ENCODE measurements at places on chromosomes 3 and 15.
A peak's percentile ranks its signal among the peaks of the same experiment; 100 is the strongest.

DNA sequence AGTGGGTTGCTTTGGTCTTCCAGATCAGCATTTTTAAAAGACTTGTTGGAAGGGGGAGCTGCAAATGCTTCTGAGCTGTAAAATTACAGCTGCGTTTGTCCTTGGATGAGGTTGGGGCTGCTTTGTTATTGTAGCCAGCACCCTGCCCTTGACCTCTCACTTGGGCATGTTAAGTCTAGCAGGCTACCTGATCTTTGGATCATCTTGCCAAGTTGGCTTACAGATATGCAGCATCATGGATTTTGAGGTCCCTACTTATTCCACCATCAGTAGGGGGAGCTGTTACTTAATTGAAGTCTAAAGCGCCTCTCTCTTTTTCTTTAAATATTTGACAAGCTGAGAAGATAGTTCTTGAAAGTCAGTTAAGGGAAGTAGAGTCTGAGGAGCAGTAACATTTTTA, 793.0 kb downstream of the MCTP2 start:
- no peak for DNase-seq

GRCh38 chr15:40340038-40340739, 550 bp downstream of the CCDC9B start:
- DNase-seq, result no peak

DNA sequence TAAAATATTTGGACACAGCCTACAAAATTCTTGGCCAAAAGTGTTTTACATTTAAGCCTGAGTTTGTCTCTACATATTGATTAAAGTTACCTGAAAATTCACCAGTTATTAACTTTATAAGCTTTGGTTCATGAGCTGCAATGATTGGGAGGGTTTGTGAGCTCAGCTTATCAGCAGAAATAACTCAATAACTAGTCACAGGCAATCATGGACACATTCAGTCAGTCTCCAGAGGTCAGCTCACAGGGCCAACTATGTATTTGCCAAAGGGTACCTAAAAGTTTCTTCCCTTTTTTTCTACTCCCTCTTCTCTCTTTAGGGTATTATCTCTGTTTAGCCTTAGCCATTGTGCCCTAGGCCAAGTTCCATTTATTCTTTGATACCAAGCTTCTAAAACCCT, 145.9 kb downstream of the ZPLD1 start:
- DNase-seq, result no peak

- DNase-seq, result no peak
Observed at GRCh38 chr3:16171009-16171408, 3.5 kb upstream of the GALNT15 start.

- DNase-seq, result no peak
Observed at GRCh38 chr15:83653639-83654378, at the start of gene ADAMTSL3. Gene ADAMTSL3, plus strand, starts transcription at chr15:83654123. Its CDS starts 1,639 bp downstream, at chr15:83655762.

- DNase-seq, result no peak
Observed at GRCh38 chr15:83208367-83208661, 691 bp upstream of the HDGFL3 start.

- no peak for DNase-seq
Observed at GRCh38 chr3:108472001-108472591, 38.3 kb downstream of the MYH15 start.

- DNase-seq, result no peak
Observed at GRCh38 chr15:32642667-32643435, 1.3 kb downstream of the SCG5 start.

DNA sequence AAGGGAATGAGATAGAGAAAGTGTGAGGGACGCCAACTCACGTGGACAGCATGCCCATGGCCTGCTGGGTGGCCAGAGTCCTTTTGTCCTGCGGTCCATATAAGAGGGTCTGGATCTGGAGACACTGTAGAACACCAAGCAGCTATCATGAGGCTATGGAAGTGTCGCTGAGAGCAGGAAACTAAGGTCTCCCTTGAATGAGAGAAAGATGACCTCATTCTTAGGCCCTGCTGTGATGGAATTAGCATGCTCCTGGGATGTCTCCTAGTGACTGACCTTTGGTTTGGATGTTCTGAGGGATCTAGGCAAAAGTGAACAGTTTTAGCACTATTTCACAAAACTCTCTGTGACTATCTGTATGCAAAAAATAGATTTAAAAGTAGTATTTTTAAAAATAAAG, 34.4 kb downstream of the SYNM start:
- DNase-seq, result no peak

- DNase-seq, result no peak
Observed at GRCh38 chr3:53630547-53630946, 136.1 kb downstream of the CACNA1D start.

- no peak for DNase-seq
Observed at GRCh38 chr3:112550859-112551258, 10.9 kb downstream of the ATG3 start.

- DNase-seq, result no peak
Observed at GRCh38 chr15:38920966-38921365, 356.4 kb upstream of the RASGRP1 start.

GRCh38 chr3:133505813-133506212, 67.7 kb upstream of the CDV3 start:
- no peak for DNase-seq

DNA sequence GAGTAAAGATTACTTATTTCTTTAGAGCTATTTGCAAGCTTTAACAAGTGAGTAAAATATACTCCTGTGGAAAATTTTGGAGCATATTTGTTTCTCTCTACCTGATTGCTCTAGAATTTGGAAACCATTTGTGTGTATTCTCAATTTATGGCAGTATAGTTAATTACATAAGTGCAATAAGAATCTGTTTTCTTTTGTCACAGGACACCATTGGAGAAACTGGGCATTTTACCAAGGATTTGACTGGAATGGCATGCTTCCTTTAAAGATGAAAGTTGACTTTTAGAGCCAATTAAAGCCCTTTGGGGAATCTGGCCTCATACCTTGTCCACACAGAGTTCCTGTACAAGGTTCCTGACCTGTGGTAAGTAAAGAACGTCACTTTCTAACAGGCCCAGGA, 38.4 kb downstream of the PAQR5 start:
- no peak for DNase-seq

GRCh38 chr15:25469377-25469776, 30.6 kb upstream of the UBE3A start:
- DNase-seq, result no peak

DNA sequence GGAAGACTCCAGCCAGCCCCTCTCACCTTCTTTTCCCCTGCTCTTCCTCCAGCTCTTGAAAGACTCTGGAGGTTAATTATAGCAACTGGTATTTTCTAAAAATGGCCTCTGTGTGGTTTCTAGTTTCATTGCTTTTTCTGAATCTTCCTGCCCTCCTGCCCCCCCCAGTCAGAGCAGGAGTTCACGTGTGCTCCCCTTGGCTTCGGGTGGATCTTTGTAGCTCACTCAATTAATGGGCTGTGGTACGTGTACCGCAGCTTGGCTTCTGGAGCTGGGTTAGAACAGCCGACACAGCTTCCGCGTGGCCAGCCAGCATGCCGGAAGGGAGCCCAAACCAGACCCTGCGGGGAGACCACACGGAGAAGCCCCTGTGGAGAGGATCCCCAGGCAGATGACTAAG, 31.5 kb downstream of the TM2D3 start:
- no peak for DNase-seq

GRCh38 chr15:43187544-43188155, 2.4 kb downstream of the CCNDBP1 start:
- no peak for DNase-seq

- no peak for DNase-seq
Observed at GRCh38 chr15:40217166-40217824, 21.6 kb upstream of the PAK6 start.

GRCh38 chr3:140397847-140398246, 280.0 kb upstream of the TRIM42 start:
- no peak for DNase-seq

DNA sequence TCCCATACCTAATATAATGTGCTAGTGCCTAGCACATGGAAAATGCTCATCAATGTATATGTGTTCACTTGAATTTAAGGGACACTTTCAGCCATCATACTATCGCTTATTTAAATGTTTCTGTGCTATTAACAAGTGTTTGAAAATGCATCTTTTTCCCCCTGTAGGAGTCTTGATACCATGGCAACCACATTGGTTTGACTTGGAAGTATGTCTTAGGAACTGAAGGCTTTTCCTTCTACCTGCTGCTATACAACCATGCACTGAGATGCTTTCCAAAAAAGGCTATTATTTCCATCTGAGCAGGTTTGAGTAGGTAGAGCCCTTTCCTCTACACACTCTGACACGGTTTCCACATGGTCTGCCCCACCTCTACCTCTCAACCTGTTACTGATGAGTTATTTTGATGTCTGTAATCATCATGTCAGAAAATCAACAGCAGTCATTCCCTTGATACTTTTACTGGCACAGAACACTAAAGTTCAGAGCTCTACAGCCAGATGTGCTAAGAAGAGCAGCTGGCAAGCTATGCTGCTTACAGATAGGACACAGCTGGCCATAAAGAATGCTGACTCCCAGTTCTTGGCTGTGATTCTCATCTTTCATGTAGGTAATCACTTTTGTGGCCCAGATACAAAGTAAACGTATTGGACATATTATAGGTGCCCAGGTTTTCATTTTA, 59.3 kb downstream of the RYR3 start:
- DNase-seq, result no peak

DNA sequence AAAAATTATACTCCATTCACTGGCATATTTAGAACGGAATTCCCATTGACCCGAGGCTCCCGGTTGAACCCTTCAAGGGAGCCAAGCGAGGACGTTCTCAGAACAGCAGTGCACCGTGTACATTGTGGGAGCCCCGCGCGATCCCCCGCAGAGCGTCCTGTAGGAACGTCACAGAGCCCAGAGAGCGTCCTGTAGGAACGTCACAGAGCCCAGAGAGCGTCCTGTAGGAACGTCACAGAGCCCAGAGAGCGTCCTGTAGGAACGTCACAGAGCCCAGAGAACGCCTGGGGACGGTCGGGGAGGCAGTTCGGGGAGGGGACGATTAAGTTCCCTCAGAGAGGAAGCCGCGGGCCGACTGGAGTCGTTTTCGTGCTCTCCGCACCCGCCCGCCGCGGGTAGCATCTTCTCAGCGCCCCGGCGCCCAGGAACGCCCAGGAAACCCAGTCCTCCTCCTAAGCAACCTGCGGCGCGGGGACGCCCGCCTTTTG, 506 bp upstream of the ATP1B3 start:
- DNase-seq, result no peak

GRCh38 chr15:101152914-101153313, 98.9 kb downstream of the CHSY1 start:
- DNase-seq, result no peak

DNA sequence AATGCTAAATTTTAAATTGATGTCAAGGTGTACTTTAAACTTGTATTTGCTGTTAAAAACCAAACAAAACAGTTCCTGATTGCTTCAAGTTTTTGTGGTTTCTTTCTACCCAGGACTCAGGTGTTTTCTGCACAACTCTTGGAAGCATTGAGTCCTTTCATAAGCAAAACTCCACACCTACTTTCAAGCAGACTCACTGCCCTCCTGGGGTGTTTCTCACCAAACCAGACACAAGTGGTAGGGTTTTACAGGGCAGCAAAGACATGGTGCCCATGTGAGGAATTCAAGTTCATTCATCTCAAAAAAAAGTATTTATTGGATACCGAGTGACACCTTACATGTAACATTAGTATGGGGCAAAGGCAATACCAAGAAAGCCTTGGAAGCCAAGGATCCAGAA, 146.7 kb upstream of the BNIP2 start:
- no peak for DNase-seq

DNA sequence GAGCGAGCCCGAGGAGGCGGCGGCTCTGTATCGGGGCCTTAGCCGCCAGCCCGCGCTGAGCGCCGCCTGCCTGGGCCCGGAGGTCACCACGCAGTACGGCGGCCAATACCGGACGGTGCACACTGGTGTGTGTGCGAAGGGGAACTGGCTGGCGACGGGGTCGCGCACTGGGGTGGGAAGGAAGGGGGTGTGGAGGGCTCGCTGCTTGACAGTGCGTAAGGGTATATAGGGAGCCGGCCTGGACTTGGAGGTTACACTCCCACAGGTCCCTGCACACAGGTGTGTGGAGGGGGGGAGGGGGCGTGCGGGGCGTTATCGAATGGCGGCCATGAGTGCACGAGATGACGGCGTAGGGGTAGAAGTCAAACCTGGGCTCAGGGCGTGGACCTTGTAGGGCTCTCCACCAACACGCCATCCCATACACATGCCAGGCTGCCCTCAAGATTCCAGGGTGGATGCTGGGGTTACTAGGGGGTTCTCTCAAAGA, 389 bp downstream of the APEH start:
- peak; percentile 14 for DNase-seq

GRCh38 chr15:99932676-99933402, 199.6 kb upstream of the LYSMD4 start:
- no peak for DNase-seq

DNA sequence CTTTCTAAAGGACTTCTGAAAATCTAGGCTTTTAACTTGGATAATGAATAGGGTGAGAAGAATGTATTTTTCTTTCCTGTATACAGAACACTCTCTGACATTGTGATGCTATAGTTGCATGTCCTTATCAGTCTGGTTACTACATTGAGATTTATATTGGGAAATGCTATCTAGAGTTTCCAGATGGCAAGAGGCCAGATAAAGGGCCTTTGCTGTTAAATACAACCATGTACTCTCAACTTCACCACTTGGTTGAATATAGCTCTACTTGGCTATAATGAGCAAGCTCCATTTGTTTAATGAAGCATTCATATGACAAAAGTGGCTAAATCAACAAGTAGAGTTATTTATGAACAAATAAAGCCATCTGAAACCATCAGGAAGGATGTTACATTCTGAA, 91.0 kb downstream of the IGSF11 start:
- no peak for DNase-seq

GRCh38 chr3:12986986-12987385, 86.2 kb downstream of the IQSEC1 start:
- no peak for DNase-seq

GRCh38 chr3:187850258-187850921, 105.1 kb upstream of the BCL6 start:
- DNase-seq, result no peak

- DNase-seq, result no peak
Observed at GRCh38 chr3:37864904-37865303, 3.2 kb downstream of the CTDSPL start.

- DNase-seq, result no peak
Observed at GRCh38 chr15:56628893-56629532, 104.3 kb downstream of the ZNF280D start.

DNA sequence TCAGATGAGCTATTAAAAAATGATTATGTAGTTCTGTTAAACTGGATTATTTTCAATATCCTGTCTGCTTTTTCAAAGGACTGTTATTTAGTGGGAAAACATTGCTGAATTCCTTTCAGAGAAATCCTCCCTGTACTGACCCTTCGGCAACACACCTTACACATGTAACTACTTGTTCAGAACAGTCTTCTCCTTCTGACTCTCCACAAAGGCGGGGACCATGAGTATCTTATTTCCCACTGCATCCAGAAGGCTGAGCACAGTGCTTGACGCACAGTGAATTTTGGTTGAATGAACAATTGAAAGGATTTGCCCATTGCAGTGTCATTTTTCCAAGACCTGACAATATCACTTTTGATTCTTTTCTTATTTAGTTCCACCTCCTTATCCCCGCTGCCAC, 23.1 kb upstream of the CFAP161 start:
- no peak for DNase-seq

DNA sequence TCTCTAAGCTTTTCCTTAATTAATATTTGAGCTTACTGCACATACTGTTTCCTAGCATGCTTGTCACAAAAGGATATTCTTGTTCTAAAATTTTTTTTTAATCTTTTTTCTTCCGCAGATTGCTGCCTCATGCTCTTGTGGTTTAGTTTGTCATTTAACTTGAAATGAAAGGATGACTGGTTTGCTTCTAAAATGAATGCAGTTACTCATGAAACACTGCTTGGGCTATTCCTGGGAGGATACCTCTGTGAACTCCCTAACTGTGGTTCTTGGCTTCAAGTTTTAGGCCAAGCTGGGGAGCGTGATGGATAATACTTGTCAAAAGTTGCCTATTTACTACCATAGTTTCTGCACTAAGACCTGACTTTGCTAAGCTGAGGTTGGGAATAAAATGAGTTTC, 64.0 kb downstream of the USP13 start:
- no peak for DNase-seq

Data from stimulated activated CD4-positive, alpha-beta T cell treated with anti-CD3 and anti-CD28 coated beads, Interleukin-1b, Interleukin-23, amount 100 ng/mL, for 1 hour (primary cell).